ENCODE measurements at places on chromosomes 3 and 15. TPM values are rescaled to one million over a fixed set of nuclear protein-coding genes. Genes with fewer than 3 reads are reported as not detected.

DNA sequence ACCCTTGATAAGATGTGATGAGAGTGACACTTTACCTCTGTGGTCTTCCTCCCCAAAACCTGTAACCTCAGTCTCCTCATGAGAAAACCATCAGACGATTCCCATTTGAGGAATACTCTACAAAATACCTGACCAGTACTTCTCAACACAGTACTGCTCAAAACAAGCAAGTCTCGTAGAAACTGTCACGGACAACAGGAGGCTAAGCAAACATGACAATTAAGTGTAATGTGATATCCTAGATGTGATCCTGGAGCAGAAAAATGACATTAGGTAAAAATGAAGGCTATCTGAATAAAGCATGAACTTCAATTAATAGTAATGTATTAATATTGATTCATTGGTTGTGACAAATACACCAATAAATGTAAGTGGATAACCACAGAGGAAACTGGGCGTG is 113.6 kb downstream of the CACNA2D3 start:
- H3K36me3 ChIP-seq = no peaks in the 10 kb centered on the region
- H3K27me3 ChIP-seq = no peaks in the 10 kb centered on the region
- H3K27ac ChIP-seq = no peak overlapping the region
- DNase-seq = no peak

- H3K27ac ChIP-seq = peak overlapping the region; percentile 31
- H3K4me3 ChIP-seq = no peak overlapping the region
- H3K27me3 ChIP-seq = no peaks in the 10 kb centered on the region
These were observed 68.6 kb downstream of the ABHD5 start for GRCh38 chr3:43759297-43759782.

DNA sequence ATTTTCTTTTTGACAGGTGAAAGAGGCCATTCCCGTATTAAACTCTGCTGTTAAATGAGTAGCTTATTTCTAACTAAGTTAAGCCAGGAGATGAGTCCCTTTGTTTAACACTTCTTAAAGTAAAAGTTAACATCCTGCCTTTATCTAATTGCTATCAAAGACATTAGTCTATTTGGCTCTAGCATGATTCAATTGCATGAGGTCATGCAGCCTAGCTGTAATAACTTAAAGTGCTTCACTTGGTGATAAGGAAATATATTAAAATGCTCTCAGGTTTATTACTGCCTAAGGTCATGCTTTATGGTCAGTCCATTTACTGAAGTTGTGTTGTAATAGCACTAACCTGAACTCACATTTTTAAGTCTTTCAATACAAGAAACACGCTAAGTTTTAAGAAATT is 82.3 kb upstream of the MLF1 start:
- no peaks in the 10 kb centered on the region for H3K27me3 ChIP-seq
- no peaks in the 10 kb centered on the region for H3K36me3 ChIP-seq
- no peak overlapping the region for H3K4me3 ChIP-seq
- H3K27ac ChIP-seq = no peak overlapping the region

DNA sequence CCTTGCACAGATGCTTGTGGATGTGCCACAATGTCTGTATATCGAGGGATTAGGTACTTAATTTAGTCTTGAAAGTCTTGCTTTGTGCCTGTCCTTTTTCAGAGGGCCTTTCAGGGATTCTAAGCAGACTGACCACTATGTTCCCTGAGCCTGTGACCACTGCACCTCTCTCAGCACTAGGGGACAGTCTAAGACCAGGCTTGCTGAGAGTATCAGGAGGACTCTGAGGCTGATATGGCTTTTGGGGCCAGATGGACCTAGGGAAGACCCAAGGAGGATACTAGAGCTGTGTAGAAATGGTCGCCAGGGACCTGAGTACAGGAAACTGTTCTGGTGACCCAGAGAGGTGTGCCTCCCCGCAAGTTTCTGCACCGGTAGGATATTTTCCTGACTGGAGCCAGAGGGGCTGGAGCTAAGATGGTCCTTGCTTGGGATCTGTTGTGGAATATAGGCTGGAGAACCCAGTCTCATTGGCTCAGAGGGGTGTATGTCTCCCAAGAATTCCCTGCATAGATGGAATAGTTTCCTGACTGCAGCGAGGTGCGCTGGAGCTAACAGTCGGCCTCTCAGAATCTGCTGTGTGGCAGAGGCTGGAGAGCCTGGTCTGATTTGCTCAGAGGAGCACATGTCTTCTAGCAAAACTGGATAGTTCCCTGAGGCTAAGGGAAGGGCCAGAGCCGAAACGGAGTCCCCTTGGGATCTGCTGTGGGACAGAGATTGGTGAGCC is 213.2 kb upstream of the DCBLD2 start:
- H3K4me3 ChIP-seq = no peak overlapping the region
- H3K27me3 ChIP-seq = no peaks in the 10 kb centered on the region
- peaks cover 3% of the 10 kb centered on the region for H3K36me3 ChIP-seq
- peaks cover 37% of the 10 kb centered on the region for H3K4me1 ChIP-seq

- DNase-seq = no peak
- no peak overlapping the region for H3K4me3 ChIP-seq
- no peaks in the 10 kb centered on the region for H3K36me3 ChIP-seq
- peaks cover 11% of the 10 kb centered on the region for H3K4me1 ChIP-seq
- H3K27me3 ChIP-seq = no peaks in the 10 kb centered on the region
These were observed 474.7 kb upstream of the ALCAM start for GRCh38 chr3:104892044-104892443.

DNA sequence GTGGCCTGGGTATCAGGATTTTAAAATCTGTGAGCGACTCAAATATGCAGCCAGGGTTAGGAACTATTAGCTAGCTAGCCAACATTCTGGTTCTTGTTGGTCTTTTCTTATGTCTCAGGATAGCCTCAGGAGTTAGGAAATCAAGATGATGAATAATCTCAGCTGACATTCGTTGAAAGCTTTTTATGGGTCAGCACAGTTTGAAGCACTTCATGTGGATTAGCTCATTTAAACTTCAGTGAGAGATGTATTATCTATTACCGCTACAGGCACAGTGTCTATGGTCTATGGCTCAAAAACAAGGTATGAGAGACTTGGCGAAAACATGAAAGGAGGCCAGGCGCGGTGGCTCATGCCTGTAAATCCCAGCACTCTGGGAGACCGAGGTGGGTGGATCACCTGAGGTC is 187.5 kb upstream of the THRB start:
- peaks cover 48% of the 10 kb centered on the region for H3K4me1 ChIP-seq
- no peak overlapping the region for H3K27ac ChIP-seq
- no peak overlapping the region for H3K4me3 ChIP-seq
- no peaks in the 10 kb centered on the region for H3K27me3 ChIP-seq
- no peaks in the 10 kb centered on the region for H3K36me3 ChIP-seq

IL12A gene
- not detected for total RNA-seq
